Vagina (tissue), 2 donors: ENCODE measurements at places on chromosomes 4 and X.

DNA sequence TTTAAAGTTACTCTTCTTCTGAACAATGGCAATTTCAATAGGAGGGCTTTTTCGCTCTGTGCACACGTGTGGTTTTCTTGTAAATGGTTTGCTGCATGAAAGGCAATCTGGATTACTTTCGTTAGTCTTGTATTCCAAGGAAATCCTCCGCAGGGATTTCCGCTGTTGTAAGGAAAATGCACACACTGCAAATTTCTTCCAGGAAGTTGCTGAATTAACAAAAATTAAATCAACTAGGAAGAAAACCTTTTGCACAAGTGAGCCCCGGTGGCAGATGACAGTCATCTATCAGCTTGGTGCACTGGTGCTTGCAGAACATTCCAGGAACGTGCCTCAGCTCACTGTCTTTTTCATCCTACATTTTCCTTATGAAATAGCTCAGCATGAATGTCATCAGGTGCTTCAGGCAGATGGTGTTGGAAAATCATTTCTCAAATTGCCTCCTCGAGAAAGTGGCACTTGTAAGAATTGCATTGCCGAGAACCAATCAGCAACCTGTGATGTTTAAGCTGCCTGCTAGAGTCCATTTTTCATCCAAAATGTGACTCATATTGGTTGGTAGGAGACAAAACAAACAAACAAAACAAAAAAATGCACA is 272.4 kb upstream of the VCX start:
- no peak for DNase-seq

DNA sequence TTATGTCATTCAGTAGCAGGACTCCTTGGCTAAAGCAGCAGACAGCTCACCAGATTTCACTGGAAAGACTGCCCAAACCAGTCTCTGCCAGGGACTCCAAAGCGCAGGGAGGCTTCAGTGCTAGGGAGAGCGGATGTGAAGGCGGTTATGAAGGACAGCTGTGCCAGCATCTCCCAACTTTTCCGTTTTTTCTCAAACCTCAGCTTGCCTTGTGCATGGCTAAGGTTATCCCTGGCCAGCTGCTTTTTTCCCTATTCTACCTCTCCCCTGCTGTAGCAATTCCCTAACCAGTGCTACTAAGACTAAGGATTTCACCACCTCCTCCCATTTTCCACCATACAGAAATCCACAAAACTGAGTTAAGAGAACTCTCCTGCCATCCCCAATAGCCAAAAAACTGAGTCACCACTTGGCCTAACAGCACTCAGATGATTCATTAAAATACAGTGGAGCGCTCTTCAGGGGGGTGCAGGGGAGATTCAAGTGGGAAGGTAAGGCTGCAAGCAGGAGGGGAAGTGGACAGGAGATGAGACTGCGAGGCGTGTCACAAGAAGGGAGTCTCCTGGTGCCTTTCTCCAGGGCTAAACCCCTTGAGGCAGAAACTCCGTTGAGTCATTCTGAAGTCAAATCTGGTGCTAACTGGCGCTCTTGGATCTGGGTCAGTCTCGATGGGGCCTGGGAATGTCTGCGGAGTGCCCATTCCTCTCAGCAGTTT is 90.7 kb downstream of the PALLD start:
- DNase-seq, result no peak

DNA sequence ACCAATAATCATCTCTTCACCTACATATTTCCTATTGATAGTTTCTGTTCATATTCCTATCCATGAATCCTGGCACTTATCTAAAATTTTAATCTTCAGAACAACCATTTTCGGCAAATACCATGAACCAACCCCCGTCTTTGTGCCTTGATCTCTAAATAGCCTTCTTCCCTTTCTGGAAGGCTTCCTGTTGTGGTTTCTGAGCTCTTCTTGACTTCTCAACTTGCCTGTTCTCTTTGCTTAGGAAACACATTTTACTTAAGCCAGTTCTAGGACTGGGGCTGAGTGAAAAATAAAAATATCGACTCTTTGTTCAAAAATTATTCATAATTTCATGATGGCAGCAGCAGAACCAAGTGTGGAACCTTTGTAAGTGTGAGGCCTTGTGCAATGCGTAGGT is 882.4 kb downstream of the C4orf33 start:
- DNase-seq, result no peak

- DNase-seq, result no peak
Observed at GRCh38 chrX:117487421-117487820, 629.2 kb downstream of the KLHL13 start.

DNA sequence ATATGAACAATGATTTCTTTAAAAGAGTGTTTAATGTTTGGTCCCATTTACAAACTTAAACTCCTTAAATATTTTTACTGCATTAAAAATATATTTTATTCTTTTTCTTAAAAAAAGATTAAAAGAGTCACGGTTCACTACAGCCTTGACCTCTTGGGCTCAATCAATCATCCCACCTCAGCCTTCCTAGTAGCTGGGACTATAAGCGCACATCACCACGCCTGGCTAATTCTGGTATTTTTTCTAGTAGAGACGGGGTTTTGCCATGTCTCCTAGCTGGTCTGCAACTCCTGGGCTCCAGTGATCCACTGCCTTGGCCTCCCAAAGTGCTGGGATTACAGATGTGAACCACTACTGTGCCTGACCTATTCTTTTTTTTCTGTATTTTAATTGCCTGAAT is 104.7 kb upstream of the TLR2 start:
- no peak for DNase-seq

- no peak for DNase-seq
Observed at GRCh38 chrX:103614999-103615398, 7.2 kb downstream of the TCEAL3 start.

DNA sequence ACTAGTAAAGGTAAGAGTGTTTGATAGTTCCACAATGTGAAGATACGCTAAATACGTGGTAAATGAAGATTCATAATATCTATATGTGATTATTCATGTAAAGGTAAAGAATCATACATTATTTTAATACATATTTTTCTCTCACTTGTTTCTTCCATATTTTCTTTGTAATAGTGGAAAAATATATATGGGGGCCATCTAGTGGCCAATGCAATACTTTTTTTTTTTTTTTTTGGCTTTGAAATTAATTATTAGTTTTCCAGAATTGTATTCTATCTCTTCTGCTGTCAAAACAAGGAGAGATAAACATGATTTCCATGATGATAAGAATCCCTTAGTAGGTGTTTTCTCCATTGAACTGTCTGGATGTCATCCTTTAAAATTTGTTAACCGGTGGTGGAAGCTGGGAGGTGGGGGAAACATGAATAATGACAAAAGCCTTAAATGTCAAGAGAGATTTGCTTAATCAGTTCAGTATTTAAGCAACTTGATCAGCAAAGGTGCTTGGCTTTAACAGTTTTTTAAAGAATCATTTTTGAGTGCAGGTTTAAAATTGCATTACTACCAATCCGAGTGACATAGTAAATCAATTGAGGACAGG is 508.7 kb upstream of the HTR2C start:
- DNase-seq, result no peak

DNA sequence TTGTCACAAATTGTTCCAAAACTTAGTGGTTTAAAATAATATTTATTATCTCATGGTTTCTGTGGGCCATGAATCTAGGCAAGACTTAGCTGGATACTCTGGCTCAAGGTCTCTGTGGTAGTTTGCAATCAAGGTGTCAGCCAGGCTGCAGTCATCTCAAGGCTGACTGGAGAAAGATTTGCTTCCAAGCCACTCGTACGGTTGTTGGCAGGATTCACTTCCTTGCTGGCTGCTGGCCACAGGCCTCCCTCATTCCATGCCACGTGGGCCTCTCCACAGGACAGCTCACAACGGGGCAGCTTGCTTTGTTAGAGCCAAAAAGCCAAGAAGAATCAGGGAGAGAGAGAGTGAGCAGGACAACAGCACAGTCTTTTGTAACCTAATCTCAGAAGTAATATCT is 101.4 kb downstream of the WWC2 start:
- DNase-seq, result no peak

DNA sequence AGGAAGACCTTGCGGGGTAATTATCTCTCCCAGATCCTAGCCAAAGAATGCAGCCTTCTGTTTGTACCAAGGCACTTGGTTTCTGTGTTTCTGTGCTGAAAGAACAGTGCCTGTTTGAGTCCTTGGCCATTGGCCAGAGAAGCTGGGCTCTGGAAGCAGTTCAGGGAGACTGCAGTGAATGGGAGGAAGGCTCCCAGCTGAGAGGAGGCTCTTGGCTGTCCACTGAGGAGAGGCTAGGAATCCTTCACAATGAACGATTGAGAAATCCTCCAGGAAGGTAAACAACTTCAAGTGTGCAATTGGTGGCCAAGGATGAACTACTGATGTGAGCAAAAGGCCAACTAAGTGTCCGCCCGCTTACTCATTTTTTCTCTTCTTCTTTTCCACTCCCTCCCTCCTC is 61.3 kb downstream of the HS3ST1 start:
- peak; percentile 90 for DNase-seq
